ENCODE measurements at places on chromosomes 13 and 19.

DNA sequence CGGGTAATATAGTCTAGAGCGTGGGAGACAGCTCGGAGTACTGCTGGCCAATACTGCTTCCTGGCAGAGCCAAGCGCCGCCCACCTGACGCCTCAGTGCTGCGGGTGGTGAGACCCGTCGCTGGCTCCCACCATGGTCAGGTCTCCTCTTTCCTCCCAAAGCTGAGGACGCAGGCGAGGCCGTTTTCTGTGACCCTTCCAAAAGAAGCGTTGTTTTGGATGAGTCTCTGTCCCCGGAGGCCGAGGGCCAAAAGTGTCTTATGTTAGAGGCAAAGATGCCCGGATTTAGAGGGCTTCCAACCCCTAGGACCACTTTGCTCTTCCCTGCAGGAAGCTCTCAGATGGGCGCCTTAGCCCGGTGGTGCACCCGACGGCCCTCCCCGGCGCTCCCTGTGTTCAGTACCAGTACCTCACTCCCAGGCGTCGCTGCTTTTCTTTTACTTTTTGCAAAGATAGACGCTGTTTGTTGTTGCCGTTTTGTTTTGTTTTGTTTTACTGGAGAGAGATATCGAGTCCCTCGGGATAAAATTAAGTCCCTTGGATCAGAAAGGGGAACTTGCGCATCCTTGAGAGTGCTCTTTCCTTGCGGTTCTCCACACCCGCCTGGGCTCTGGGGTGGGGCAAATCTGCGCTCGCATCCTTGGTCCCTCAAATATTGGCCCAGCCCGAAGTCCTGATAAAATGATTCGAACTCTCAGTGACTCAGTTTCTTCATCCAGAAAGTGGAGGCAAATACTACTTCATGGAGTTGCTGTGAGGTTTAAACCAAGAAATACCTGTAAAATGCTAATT, 7.0 kb downstream of the PDX1 start:
- DNase-seq: no peak

DNA sequence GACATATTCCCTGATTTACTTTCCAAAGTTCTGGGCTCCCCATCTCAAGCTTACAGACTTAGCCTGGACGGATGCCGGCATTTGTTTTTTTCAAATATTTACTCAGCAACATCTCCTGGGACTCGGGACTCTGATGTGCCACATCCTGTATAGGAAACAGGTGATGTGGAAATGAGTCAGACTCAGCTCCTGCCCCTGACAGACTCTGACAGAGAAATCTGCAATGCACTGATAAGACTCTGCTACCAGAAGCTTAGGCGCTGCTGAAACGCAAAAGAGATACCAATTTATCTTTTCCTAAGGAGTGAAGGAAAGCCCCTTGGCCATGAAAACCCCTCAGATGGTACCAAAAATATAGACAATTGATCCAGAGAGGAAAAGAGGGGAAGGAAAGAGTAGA, 16.2 kb downstream of the LAIR2 start:
- DNase-seq: no peak

GRCh38 chr13:18947376-18947977, 234.1 kb downstream of the TUBA3C start:
- no peak for DNase-seq

DNA sequence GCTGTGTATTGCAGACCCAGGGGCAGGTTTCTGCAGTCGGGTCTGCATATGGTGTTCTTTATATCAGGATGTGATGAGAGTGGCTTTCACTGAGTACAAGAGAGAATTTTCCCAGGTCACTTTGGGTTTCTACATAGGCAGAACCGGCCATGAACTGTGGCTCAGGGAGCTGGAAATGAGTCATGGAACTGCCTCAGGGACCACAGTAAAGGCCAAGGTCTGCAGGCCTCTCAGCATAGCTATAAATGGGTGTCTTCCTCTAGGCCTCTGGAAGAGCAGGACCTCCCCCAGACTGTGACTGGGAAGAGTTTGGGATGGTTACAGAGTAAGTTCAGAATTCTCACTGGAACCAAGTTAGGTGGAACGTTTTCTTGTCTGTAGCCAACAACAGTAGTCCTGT, 51.8 kb upstream of the ZNF681 start:
- no peak for DNase-seq

DNA sequence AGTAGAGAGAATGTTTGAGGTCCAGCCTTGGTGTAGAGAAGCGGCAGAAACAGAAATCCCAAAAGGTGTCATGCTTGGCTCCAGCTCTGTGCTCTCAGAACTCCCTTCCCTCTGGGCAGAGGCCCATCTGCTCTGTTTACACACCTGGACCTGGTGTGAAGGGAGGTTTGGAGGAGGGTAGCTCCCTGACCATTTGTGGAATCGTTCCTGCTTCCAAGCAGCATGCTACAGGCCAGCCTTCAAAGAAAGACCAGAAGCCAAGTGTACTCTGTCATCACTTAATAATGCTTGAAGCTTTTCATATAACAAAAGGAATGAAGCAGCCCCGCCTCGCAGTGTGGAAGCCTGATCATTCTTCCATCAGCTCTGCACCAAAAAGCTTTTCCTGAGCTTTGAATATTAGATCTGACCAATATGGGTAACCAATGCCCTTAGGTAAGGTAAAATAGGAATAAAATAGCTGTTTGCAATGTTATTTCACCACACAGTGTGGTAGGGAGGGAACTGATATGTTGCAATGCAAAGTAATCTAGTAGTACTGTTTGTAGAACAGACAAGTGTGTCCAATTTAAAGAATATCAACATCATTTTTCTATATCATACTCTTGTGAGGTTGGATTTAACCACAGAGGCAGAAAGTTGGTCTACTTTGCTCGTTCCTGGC, 63.3 kb downstream of the ZIC5 start:
- no peak for DNase-seq

DNA sequence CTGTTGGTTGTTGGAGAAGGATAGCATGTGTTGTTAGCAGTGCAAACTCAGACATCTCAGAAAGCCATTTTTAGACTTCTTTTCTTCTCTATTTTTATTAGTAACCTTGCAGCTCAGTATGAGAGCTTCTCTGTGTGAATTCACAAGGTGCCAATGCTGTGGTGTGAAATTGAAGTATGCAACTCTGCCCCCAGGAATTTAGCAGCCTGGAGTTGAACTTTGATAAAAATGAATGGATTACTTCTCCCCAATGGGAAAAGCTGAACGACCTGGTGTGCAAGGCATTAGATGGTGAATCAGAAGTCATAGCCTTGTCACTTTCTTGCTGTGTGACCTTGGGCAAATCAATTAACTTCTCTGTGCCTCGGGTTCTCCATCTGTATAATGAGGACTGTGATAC, 512.3 kb upstream of the PCDH9 start:
- DNase-seq: no peak

DNA sequence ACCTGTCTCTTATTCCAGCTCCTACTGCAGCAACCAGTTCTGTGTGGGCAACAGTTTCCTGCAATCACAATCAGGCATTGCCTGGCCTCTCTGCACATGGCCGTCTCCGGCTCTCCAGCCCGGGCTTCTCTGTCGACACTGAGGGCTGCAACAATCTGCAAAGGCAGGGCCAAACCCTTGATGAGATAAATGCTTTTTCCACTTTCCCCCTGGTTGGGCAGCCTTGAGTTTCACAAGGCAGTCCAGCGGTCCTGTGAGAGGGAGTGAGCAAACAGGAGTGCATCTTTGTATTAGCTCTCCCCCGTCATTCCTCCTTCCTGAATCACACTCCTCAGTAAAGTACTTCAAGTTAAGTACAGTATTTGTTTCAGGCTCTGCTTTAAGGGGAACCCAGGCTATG, 40.7 kb upstream of the VWA8 start:
- peak; percentile 59 for DNase-seq

DNA sequence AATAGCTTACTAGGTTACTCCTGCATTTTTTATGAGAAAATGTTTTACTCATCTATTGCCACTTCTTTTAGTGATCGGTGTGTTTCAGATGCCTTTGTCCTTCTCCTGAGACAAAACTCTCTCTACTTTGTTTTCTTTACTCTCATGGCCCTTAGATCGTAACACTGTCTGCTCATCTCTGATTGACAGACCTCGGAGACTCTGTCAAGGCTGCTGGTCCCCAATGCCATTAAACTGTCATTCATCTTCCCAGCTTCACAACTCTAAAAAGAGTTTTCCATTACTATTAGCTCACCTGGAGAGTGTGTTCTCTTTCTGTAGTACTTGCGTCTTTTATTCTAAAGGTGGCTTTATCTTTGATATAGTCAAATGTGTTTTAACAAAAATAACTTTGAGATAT, 765.2 kb downstream of the SLITRK1 start:
- no peak for DNase-seq

DNA sequence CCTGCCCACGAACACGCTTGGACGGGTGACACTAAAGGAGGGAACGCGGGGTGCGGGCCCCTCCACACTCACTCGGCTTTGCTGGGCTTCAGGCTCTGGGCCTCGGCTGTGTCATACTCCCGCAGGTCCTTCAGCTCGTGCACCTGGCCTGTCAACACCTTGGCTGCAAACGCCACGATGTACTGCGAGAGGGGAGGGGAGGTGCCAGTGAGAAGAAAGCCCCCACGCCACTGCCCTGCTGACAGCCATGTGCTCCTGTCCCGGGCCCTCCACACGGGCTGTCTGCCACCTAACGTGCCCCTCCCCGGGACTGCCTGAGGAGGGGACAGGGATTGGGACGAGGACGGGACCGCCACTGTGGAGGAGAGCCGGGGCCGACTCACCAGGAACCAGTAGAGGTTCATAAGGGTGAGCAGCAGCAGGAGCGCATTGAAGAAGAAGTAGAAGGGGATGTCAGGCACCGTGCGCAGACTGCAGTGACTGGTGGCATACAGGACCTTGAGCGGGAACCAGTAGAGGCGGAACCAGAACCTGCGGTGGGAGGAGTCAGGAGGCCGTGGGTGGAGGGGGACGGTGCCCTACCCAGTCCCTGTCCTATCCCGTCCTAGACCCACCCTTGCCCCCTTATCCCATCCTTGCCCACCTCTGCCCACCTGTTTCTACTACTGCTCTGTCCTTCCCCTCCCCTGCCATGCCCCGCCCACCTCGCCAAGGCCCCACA, 16.9 kb downstream of the CERS1 start:
- DNase-seq: no peak

GRCh38 chr19:45528744-45529419, 21.6 kb downstream of the VASP start:
- DNase-seq: no peak

DNA sequence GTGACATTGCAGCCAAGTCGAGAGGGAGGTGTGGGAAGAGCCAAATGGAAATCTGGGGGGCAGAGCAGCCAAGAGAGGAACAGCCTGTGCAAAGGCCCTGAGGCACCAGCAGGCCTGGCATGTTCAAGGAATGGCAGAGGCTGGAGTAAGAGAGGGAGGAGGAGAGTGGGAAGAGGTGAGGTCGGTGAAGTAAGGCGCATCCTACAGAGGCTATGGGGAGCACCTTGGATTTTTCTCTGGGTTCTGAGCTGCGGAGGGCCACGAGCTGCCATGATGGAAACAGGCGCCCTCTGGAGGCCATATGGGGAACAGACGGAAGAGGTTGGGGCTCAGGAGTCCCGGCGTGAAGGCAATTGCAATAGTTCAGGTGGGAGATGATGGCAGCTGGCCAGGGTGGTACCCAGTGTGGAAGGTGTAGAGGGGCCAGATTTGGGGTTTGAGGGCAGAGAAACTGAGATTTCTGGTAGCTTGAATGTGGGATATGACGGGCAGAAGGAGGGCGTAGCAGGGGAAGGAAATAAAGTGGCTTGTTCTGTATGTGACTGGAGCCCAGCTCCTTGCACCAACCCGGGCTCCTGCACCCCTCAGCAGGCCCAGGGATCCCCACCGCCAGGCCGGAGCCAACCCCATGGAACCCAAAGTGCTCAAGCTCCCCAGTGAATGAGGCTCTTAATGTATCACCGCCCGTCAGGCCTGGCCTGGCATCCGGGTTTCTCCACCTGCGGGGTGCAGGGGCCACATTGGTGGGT, 20.5 kb upstream of the STRN4 start:
- no peak for DNase-seq

DNA sequence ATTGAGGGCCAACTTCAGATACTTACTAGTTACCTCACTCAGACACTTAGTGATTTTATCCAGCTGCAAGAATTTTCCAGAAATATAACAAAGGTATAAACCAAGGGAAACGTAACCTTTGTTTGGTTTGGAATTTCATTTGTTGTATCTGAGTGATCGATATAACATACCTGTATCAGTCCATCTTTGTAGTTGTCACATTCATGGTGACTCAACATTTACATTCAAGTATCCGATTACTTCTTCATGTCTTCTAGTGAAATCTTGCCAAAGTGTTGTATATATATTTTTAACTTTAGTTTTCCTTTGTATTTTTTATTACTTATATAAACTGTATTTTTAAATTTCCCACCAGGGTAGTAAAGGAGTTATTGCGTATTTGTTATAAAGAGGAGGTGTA, 16.9 kb upstream of the MYCBP2 start:
- no peak for DNase-seq

DNA sequence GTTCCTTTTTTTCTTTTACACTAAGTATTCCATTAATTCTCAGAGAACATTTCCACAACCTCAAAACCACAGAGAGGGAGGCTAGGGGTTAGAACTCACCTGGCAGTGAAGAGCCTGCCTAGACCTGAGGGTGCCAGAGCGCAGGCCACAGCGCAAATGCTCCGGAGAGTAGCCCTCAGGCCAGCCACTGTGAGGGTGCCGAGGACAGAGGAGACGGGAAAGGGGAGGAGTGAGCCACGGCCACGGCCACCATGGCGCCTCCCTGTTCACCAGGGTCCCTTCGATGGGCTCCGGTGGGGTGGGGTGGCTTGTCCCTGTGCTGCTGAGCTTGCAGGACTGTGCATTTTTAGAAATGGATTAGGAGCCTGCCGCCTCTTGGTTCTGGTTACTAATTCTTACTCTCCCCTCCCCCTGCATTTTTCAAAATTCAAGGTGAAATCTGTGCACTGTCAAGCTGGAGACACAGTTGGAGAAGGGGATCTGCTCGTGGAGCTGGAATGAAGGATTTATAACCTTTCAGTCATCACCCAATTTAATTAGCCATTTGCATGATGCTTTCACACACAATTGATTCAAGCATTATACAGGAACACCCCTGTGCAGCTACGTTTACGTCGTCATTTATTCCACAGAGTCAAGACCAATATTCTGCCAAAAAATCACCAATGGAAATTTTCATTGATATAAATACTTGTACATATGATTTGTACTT, 58.8 kb downstream of the GGACT start:
- peak; percentile 28 for DNase-seq

GRCh38 chr13:100068133-100068931, 20.6 kb upstream of the PCCA start:
- DNase-seq: no peak

GRCh38 chr13:59801107-59801880, 362.4 kb downstream of the DIAPH3 start:
- DNase-seq: no peak

DNA sequence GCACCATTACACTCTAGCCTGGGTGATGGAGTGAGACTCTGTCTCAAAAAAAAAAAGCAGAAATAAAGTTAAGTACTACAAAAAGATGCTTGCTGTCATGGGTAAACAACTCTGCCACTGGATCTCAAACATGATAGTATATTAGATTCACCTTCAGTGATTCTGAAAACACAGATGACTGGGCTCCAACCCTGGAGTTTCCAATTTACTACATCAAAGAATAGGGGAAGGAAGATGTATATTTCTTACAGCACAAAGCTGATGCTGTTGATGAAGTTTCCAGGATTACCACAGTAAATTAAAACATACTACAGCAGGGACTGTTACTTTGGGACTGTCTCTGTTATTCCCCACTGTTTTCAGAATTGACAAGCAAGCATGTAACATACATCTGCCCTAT, 5.2 kb downstream of the ZNF561 start:
- DNase-seq: no peak

GRCh38 chr19:30530751-30531150, 158.6 kb downstream of the ZNF536 start:
- DNase-seq: no peak
